ENCODE measurements at places on chromosomes 7 and 10.

DNA sequence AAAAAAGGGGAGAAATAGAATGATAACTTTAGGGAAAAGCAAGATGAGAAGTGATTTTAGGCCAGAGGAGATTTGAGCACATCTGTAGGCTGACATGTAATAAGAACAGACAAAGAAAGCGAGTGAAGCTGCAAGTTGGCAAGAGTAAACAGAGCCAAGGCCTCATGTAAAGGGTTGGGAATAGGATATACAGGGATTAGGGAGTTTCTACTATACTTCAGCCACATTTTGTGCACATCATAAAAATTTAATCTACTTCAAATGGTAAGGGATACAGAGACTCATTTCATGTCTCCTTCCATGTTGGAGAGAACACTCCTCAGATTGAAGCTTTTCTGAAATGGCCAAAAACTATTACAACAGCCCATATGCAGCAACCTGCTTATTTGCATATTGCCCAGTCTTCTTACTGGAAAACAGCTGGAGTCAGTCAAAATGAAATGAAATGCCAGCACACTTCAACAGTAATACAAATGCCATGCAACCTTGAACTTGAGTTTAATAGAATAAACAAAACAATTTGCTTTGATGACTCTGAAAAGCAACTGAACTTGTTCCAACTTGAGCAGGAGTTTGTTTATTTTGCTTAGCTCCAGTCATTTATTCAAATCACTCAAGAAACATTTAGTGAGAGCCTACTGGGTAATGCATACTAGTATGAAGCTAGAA, 49.9 kb downstream of the NRCAM start:
- DNase-seq = no peak

- DNase-seq = no peak
Measured at GRCh38 chr10:75239096-75239790, 3.5 kb upstream of the COMTD1 start.

GRCh38 chr7:74604326-74605020, 53.0 kb upstream of the GTF2I start:
- no peak for DNase-seq

DNA sequence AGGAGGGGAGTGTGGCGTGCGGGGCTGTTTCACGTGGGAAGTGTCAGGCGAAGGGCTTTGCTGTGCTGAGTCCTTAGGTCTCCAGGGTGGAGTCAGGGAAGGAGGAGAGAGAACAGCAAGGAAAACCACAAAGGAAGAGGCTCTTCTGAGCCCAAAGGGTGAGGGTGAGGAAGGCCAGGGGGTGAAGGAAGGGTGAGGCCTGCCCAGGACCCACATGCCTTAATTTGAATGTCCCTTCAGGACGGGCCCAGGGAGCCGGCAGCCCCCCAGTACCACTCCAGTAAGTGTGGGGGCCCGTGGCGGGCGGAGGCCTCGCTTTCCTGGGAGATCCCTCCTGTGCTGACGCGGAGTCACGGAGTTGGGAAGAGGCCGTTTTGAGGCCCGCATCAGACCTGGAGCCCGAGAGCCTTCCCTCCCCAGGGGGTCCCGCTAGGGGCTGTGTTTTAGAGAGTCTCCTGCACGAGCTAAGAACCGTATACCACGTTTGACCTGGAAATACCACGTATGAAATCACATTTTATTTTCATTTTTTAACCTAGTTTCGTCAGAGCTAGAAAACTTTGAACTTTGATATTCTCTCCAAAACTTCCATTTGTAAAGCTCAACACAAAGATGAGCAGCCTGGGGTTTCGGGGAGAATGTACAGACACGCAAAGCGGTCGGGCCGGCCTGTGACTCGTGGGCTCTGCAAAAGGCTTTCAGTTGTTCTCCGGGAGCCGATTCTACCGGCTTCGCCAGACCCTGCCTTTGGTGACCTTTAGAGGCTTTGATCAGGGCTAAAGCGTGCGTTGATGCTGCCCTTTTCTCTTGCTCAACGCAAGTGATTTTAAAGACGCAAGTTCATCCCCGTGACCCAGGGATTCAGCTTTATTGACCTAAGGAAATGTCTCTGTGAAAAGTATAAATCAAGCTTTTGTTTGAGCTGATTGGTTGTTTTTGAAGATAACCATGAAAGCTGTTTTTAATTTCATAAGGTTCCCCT, 23.6 kb upstream of the TTYH3 start:
- DNase-seq = no peak

DNA sequence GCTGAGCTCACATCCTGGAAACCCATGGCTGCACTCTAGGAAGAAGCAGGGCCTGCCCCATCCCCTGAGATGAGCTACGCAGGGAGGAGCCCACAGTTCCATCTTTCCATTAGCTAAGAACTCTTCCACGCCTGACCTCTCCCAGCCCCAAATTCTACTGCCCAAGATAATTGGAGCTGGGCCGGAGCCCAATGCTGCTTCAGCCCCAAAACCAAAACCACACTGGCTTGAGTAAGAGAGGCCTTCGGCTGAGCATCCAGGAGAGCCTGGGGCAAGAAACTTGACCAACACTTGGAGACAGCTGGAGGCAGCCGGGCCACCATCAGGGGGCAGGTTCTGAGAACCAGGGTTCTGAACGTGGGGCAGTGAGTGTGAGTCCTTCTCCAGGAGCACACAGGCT, 116.1 kb upstream of the ZMIZ1 start:
- no peak for DNase-seq

- DNase-seq = no peak
Measured at GRCh38 chr7:1749864-1750466, 79.9 kb downstream of the ELFN1 start.

- no peak for DNase-seq
Measured at GRCh38 chr7:69700331-69700730, 102.1 kb downstream of the AUTS2 start.

GRCh38 chr10:116511365-116511764, 34.4 kb upstream of the PNLIP start:
- no peak for DNase-seq

DNA sequence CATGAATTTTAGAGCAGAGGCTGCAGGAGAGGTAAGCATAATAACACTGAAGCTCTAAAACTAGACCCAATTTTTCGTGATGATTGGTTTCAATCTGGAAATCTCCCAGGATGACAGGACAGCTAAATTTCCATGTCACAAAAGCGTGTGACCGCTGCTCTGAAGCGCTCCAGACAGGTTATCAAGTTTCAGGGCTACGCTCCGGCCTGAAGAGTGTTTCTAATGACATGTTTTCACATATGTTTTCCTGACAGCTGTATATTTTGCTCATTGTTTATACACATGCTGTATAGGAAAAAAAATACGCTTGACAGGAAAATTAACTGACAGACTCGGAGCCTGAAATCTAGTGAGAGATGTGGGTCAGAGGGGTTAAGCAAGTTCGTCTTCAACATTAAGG, 219.8 kb upstream of the BMPER start:
- no peak for DNase-seq

DNA sequence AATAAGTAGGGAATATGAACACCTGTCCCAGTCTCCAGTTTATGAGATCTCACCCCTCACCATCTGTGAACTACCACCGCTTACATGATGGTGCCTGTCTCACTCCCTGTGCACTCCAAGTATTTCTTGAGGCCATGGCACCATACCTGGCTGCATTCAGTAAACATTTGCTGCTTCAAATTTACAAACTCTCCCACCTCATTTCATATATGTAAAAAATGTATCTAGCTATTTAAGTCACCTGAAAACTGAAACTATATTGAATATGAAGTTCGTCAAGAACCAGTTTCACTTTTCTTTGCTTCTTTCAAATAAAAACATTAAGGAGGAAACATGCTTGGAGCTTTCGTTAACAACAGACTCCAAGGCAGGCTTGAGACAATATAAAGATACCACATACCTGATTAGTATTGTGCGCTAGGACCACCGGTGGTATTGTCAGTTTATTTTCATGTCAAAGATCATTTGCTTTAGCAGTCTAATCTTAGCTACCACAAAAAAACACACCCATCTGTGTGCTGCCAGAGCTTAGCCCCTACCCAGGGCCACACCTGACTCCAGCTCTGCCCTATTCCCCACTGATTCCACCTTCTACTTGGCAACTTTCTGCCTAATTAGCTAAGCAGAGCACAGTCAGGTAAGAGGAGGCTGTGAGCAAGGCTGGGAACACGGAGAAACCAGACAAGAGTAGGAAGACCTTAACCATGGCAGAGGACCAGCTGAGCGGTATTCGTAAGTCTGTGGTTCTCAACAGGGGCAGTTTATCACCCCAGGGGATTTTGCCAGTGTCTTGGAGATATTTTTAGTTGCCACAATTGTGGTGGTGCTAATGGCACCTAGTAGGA, 92.0 kb downstream of the ZFAND4 start:
- no peak for DNase-seq

DNA sequence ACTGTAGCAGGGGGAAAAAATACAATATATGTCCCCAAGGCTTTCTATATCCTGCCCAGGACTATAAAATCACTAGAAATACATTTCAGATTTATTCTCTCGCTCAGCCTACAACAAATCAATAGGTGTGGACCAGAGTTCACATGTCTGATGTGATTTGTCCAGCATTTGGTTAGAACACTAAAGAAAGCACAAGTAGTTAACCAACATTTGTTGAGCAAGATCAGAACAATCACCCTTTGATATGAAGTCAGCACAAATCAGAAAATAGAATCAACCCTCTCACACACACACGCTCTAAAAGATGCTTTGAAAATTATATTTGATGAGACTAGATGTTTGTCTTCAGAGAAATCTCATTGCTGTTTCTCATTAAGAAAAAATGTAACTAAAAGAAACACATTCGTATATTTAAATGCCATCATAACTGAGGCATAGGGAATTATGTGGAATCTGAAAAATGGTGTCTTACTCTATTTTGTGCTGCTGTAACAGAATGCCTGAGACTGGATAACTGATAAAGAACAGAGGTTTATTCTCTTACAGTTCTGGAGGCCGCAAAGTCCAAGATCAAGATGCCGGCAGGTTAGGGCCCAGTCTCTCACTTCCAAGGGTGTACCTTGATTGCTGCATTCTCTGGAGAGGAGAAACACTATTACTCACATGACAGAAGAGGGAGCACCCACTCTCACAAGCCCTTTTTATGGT, 10.5 kb downstream of the AKR1D1 start:
- no peak for DNase-seq

- peak; percentile 56 for DNase-seq
Measured at GRCh38 chr7:127391591-127392181, 822 bp downstream of the ZNF800 start.

DNA sequence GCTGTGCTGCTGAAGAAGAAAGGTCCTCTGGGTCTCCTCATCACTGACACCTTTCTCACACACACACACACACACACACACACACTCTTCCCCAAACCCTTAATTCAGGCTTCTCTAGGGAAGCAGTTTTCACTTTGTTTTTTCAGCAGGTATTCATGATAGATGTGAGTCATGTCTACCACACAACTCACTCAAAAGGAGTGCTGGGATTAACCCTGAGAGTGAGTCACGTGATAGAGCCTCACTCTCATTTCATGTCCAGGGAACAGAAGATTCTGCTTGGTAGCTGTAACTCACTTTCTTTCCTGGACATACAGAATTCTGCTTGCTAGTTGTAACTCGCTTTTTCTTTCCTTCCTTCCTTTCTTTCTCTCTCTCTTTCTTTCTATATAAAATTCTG, 45.4 kb downstream of the VIM start:
- no peak for DNase-seq

DNA sequence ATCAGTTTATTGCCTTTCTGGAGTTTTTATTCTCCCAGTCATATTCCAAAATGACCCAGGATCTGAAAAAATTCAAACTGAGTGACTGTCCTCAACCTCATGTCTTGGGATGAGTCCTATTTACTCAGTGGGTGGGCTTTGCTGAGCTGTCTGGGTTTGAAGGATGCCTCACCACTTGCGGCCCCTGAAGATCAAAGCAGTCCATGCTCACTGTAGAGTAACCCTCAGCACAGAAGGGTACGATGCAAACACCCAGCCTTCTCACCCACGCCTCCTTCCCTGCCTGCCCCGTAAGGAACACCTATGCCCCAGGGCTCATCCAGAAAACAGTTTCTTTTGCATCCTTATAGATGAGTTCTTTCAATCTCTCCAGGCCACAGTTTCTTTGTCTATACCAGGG, 42.2 kb upstream of the GRB10 start:
- DNase-seq = no peak

- DNase-seq = no peak
Measured at GRCh38 chr10:26715137-26715487, 17.6 kb downstream of the PDSS1 start.

DNA sequence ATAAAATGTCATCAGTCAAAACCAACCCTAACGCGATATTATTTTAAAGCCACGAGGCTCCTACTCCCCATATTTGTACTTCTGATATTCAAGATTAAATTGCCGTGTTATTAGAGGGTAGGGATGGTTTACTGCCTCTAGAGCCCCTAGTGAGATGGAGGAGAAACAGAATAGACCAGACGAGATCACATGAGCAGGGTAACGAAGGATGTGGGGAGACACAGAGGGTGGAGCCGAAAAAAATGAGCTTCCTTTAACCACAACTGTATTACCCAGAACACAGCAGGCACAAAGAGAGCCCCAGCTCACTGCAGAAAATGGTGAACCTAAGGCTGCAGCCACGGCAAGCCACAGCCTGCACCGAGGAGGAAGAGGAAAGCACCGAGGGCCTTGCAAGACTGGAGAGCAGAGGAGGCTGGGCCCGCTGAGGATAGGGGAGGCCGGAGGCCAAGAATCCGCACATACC, 14.3 kb downstream of the ZC3HAV1 start:
- peak; percentile 95 for DNase-seq

GRCh38 chr7:101519324-101520023, 109.6 kb downstream of the MYL10 start:
- no peak for DNase-seq

DNA sequence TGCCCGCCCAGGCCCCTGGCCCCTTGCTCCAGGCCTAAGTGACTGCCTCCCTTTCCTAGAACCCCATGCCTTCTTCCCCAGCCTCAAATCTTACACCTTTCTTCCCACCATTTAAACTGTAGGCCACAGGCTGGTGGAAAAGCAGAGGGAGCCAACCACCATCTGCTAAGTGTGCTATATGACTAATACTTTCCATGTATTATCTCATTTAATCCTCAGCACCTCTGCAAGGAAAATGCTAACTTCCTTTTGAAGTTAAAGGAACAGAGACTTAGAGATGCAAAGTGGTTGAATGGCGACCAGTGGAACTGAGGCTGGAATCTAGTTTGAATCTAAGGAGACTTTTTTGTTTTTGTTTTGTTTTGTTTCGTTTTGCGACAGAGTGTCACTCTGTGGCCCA, 17.8 kb upstream of the MTPAP start:
- no peak for DNase-seq

DNA sequence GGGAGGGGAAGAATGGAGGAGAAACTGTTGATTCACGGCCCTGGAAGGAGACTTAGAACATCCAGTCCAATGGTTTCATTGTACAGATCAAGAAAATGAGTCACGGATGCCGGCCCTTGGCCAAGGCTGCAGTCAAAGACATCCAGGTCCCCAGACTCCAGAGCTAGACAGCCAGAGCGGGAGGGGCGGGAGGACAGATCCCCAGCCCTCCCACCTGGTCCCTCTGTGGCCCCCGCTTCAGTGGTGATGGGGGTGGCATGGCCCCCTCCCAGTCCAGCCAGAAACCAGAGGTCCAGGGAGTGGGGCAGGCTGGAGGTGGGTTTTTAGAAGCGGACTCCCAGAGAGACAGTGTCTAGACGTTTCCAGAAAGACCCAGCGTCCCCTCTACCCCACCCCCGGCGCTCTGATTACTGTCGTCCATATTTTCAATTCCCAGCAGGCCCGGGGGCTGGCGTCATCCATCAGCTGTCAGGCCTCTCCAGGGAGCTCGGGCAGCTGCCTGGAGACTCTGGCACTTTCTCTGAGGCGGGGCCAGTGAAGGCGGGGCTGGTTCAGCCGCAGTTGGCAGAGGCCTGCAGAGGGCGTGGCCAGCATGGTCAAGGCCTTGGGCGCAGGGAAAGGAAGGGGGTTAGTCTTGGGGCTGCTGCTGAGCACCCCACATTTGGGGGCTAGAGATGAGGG, 8.0 kb upstream of the HSPB1 start:
- DNase-seq = no peak

- DNase-seq = no peak
Measured at GRCh38 chr7:23184709-23185359, 3.0 kb downstream of the NUP42 start.

Measured in naive thymus-derived CD4-positive, alpha-beta T cell (primary cell).